ENCODE measurements at places on chromosomes 2 and 18. TPM values are rescaled to one million over a fixed set of nuclear protein-coding genes. Genes with fewer than 3 reads are reported as not detected.

- DNase-seq = no peak
Observed at GRCh38 chr18:58827886-58828285, 36.8 kb upstream of the ZNF532 start.

DNA sequence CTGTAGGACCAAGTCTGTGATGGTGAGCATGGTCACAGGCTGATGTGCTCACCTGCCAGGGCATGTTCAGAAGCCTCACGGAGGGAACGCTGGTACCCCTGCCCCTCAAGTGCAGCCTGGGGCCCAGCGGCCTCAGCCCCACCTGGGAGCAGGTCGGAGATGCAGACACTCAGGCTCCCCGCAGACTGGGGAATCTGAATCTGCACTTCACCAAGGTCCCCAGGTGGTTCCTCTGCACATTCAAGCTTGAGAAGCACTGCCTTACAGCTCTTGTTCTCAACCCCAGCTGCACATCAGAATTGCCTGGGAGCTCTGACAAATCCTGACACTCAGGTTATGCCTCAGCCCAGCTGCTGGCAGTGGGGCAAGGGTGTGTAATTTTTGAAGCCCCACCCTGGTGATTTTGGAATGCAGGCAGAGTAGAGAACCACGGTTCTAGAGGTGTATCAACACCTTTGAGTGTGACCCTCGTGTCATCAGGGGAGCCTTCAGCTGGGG is 54.8 kb downstream of the CRACDL start:
- no peak for DNase-seq

DNA sequence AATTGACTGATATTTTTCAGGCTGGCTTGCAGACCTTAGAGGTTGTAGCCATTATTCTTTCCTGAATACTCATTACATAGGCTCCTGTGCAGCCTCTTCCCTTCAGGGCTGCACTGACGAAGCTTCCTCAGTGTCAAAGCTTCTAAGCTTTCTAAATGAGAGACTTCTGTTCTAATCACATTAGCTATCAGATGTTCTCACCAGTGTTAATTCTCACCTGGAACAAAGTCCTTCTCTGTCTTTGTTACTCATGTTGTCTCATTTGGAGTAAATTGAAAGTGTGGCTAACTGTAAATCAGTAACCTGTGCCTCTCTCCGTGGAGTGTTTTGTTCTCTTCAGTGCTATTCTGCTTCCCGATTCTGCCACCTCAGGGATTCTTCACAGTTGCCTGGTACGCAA is 76.9 kb downstream of the MC4R start:
- DNase-seq = no peak

The C2orf49 gene
- 15.3 TPM for total RNA-seq

GRCh38 chr2:88187927-88188326 is 17.8 kb downstream of the THNSL2 start:
- no peak for DNase-seq

The MROH2A gene
- not detected for total RNA-seq

GRCh38 chr2:118290411-118291250 is 202.4 kb downstream of the INSIG2 start:
- DNase-seq = no peak

GRCh38 chr18:54835944-54836343 is 7.7 kb downstream of the RAB27B start:
- no peak for DNase-seq

GRCh38 chr2:193695367-193695766 is 1500.6 kb upstream of the TMEFF2 start:
- DNase-seq = no peak

The BOLL gene
- not detected for total RNA-seq

DNA sequence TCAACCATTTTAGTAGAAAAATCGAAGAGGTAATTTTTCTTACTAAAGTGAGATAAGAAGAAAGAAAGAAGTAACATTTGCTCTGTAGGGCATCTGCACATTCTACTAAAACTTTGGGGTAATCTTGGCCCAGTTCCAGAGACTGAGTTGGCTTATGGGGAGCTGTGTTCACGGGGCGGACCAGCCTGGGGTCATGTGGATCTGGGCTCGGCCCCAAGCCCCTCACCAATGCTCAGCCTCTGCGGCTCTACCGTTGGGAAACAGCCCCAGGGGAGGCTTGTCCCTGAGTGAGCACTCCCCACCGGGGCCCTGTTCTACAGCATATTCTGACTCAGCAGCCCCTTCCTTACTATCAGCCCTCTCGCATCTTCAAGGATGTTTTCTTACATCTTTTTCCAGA is 132.3 kb downstream of the RTP5 start:
- DNase-seq = no peak
